ENCODE measurements at places on chromosomes 2 and 18.

GRCh38 chr2:55877087-55877436, 46.5 kb downstream of the EFEMP1 start:
- DNase-seq: no peak

- DNase-seq: no peak
Observed at GRCh38 chr2:178404368-178404767, 46.6 kb downstream of the PRKRA start.

DNA sequence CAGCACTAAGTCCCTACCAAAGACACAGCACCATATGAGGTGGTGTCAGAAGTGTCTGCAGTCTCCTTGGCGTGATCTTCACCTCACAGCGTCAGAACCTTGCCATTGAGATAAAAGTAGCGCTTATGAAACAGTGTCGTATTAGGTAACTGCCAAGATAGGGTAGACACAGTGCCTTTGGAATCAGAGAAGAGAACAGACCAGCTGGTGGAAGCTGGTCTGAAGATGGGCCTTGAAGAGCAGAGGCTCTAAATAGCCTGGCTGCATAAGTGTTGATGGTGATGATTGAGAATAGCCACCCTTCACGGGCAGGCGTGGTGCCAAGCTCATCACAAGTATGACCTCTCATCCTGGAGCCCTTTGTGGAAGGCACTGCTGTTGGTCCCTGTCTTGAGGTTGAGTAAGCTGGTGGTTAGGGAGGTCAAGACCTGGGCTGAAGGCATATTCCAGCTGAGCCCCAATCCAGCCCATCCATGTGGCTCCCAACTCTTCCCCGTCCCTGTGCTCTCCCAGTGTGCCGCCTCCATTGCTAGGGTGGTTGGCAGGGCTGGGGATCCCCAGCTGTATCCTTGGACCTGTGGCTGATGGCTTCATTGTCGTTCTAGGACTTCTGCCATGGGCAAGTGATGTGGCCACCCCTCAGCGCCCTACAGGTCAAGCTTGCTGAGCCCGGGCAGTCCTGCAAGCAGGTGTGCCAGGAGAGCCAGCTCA, 187.4 kb downstream of the MGAT5 start:
- no peak for DNase-seq

DNA sequence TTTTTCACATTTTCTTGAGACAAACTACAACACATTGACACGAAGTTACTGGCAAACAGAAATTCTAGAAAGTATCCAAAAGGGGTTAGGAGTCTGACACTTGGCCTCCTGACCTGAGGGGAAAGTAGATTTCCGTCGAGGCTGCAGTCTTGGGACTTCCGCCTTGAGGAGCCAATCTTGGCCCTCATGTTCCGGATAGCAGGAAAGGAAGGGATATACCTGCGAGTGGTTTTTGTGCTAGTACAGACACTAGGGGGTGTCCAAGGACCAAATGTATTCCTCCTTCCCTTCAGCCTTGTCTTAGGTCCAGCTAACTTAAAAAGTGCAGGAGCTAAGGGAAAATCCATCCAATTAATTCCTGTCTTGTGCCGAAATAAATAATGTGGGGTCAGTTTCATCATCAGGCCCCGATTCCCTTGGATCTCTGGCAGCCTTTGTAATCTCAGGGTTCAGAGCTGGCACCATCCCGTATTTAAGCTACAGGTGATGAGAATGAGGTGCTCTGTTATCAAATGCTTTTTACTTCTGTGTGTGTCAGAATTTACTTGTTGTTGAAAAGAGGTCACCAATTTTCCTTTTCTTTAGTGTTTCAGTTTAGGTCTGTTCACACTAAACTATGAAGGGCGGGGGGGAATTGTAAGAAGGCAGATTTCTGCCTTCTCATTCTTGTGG, 330.2 kb upstream of the FANCL start:
- peak; percentile 43 for DNase-seq

DNA sequence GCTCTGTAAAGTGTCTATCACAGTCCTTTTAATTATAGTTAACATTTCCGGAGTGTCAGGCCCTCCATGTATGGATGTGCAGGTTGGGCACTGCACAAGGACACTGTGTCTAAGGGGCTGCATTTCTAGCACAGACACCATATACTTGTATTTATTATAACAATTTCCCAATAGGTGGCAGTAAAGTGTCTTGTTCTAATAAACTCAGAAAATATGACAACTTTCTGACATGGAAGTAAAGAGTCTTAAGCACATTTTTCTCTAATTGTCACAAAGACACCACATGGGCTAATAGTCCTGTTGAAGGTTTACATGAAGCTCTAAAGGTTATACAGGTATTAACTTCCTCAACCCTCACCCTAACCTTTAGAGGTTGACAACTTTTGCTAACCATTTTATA, 156.6 kb downstream of the DYSF start:
- no peak for DNase-seq

- DNase-seq: no peak
Observed at GRCh38 chr2:174711206-174711605, 53.1 kb downstream of the CHRNA1 start.

DNA sequence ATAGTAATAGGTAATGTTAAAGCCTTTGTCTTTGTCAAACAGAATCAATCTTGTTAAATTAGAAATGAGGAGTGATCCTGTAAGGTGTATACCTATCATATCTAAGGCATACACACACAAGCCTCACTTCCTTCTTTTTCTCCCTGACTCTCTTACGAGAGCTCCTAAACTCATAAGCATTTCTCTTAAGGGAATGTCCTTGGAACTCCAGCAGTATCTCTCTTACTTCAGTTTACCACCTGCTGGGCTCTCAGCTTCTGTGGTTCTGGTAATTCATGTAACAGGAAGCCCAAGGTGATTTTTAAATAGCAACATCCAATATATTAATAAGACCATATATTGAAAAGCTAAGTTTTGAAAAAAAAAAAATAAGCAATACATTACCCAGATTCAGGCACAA, 85.9 kb downstream of the UBE2E3 start:
- DNase-seq: no peak

GRCh38 chr2:24315669-24316068, 44.7 kb downstream of the ITSN2 start:
- no peak for DNase-seq

GRCh38 chr2:164917296-164917903, 37.9 kb downstream of the SLC38A11 start:
- DNase-seq: no peak

- DNase-seq: peak; percentile 14
Observed at GRCh38 chr18:61893971-61894750, 1.4 kb upstream of the RNF152 start.

DNA sequence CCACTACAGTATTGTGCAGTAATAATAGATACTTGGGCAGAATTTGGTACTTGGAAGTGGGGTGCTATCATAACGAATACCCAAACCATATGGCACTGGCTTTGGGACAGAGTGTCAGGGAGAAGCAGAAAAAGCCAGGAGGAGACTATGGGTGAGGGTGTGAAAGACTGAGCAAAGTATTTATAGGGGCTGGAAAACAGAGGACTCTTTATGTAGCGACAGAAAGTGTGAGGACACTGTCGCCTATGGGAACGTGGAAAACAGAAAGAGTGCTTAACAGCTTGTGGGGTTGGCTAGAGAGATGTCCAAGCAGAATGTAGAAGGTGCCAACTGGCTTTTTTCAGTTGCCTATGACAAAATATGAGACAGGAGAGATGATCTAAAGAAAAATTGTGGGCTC, 40.7 kb upstream of the PLEKHM3 start:
- DNase-seq: no peak

GRCh38 chr2:202774104-202774503, 97.5 kb downstream of the ICA1L start:
- DNase-seq: no peak

DNA sequence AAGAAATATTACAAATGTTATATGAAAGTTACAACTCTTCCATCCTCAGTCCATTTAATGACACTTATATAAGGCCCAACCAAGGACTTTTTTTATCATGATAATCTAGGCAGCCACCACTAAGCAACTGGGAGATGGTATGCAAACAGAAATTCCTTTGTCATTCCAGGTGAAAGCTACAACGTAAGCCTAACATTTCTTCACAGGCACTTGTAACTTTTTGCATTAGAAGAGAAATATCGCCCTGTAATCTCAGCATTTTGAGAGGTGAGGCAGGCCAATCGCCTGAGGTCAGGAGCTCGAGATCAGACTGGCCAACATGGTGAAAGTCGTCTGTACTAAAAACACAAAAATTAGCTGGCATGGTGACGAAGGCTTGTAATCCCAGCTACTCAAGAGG, 581.2 kb upstream of the SLC8A1 start:
- no peak for DNase-seq

- DNase-seq: no peak
Observed at GRCh38 chr2:72273384-72273783, 125.7 kb upstream of the CYP26B1 start.

DNA sequence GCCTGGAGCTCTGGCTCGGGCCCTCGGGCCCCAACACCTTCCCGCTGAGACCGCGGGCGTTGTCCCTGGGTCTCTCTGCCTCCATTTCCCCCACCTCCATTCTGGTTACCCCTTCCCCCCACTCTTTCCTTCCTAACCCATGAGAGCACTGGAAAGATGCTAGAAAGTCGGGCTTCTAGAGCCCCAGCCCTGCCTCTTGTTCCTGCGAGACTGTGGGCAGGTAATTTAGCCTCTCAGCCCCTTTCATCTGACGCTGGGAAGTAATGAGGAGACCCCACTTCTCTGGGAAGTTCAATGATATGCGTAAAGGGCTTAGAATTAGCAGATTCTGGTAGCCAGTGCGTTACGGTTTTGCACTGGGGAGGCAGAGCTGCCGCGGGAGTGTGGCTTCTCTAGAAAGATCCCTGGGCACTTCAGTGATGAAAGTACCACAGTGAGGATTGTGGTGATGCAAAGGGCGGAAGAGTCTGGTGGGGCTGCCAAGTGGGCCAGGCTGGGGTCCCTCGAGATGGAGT, 16.2 kb upstream of the ECEL1 start:
- no peak for DNase-seq

GRCh38 chr2:159224061-159224813, 62.3 kb downstream of the WDSUB1 start:
- DNase-seq: no peak

DNA sequence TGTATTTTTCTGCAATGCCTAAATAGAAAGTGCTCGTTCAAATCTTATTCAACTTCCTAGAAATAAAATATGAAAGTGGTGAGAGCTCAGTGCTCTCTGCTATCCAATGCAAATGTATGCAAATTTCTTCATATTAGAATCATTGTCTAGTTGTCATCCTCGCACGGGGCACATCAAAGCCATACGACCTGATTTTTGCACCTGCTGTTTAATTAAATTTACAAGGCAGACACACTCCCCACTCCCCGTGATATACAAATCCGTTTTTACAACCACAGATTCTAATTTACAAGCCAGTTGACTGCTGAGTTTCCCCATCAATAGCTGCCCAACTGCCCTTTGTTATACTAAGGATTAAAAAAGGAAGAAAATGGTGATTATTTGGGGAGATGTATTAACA, 284.6 kb downstream of the RNF144A start:
- no peak for DNase-seq

GRCh38 chr2:216399621-216400020, 12.7 kb upstream of the SMARCAL1 start:
- DNase-seq: no peak

DNA sequence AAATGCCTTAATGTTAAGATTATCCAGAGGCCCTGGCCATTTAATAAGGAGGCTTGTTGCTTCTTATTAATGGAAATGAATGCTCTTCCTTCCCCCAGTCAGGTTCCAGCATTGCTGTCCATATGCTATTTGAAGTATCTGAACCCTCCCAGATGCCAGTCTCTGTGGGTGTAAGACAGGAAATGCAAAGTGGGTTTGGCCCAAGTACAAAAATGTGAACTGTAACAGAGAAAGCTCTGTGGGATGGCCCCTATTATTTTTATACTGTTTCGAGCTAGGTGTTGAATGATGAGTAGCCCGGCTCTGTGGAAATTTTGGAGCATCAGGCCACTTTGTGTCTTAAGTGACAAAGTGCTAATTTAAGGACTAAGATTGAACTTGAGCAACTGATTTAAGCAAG, 141.0 kb downstream of the UXS1 start:
- DNase-seq: no peak

DNA sequence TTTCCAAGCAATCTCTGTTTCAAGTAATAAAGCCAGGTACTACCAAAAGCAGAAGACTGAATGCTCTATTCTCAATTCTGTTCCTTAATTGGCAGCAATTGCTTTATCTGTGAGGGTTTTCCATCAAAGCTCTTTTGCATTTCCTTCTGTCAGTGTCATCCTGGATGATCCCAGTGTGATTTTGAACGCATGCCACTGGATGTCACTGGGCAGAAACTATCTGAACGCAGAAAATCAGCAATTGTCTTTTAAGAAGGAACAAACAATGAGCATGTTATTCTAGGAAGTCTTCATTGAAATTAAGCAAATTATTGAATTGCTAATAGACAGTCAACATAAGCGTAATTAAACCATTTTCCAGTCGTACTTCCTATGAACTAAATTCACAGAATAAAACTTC, 259.0 kb upstream of the REG3G start:
- no peak for DNase-seq

DNA sequence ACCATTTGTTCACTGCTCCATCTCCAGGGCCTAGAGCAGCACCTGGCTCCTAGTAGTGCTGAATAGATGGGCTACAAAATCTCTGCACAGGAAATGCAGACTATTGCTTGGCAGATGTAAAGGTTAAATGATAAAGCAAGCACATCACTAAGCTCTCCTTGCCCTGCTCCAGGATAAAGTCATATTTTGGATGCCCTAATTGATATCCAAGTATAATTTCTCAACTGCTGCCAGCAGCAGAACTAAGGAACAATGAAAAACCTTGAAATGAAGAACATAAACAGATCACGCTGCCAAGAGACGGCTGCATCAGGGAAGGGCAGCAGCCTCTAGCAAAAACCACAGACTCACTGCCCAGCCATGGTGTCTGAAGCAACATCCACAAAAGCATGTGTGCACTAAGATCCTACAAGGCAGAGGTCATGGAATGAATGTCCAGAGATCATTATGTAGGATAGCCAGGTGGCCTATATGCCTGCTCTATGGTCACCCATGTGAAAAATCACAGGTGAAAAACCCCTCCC, 134.7 kb downstream of the TMEM163 start:
- DNase-seq: no peak
